Skin of body (tissue), 3 donors: ENCODE measurements at places on chromosomes 12 and 14.

- DNase-seq: no peak
Measured at GRCh38 chr12:65816086-65816485, 8.2 kb upstream of the HMGA2 start.

- DNase-seq: no peak
Measured at GRCh38 chr12:132596016-132596415, 14.4 kb downstream of the LRCOL1 start.

DNA sequence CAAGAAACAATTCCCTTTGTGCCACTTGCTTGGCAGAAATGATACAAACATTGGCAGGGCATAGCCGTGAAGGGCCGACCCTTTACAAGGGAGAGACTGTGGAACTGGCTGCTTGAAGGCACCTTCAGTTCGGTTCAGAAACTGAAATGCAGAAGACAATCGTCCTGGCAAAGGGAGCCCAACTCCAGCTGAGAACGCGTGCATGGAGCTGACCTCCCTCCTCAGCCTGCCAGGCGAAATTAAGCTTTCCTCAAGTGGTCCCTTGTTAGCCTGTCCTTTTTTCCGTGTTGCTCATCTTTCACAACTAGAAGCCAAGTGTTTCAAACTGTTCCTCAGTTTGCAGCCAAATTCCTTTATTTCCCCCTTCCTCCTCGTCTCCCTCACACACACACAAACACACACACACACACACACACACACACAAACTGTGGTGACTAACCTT lies 8.1 kb downstream of the LGR5 start:
- no peak for DNase-seq

- DNase-seq: no peak
Measured at GRCh38 chr14:47365233-47365632, 310.2 kb downstream of the MDGA2 start.

GRCh38 chr14:33611405-33612196 lies 339.3 kb downstream of the EGLN3 start:
- no peak for DNase-seq

DNA sequence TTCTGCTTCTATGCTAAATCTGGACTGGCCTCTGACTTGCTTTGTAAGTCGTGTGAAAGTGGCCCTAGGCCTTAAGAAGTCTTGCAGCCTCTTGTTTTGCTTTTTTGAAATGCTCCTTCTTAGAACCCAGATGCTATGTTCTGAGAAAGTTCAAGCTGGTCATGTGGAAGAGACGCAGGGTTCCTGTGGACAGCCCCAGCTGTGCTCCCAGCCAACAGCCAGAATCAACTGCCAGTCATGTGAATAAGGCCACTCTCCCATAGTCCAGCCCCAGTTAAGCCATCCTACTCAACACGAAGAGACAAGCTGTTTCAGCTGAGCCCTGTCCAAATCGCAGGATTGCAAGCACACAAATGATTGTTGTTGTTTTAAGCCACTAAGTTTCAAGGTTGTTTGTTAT lies 37.3 kb upstream of the TBPL2 start:
- DNase-seq: no peak
